ENCODE measurements at places on chromosomes 3 and 15.

DNA sequence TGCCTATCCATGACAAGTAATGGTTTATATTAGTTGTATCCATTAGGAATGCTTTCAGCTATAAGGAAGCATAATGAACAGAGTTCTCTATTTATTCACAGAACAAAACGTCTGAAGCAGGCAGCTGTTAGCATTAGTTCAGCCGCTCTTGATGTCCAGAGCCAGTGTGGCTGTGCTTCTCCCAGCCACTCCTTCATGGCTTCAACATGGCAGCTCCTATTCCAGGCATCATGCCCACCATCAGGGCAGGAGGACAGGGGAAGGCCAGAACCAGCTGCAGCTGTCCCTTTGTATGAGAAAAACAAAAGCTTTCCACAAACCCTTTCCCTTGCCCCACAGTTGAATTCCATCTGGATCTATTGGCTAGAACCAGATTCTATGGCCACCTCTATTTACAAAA, 12.9 kb upstream of the SNRK start:
- no peak for DNase-seq

DNA sequence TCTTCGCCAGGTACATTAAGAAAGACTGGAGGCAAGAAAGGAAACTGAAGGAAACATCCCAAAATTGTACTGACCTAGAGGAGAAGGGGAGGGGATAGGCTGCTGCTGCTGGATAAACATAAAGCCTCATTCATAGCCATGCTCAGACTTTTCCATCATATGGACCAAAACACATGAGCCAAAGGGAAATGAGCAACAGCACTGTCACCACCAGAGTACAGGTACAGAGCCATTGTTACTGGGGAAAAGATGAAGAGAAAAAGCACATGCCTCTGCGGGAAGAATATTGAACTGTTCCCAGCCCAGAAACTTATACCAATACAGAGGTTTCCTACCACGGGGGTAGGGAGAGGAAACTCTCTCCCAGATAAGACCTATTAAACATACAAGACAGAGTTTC, 861.9 kb downstream of the NTRK3 start:
- DNase-seq: no peak

GRCh38 chr3:60076331-60076730, 1026.5 kb upstream of the CFAP20DC start:
- DNase-seq: no peak

DNA sequence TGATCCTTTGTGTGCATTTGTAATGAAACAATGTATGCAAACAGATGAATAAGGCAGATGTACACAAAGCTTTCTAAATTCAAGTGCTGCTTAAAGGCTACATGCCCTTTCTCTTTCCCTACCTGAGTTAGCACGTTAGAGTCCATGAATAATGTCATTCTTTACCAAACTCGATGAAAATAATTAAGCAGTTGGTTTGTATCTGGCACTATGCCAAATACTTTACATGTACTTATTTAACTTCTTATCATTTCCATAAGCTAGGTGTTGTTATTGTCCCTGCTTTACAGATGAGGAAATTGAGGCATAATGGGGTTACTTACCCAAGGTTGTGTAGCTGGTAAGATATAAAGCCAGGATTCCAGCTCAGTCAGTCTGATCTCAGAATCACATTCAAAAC, 2.4 kb downstream of the GPR171 start:
- no peak for DNase-seq

GRCh38 chr15:57003418-57003817, 85.0 kb downstream of the TCF12 start:
- no peak for DNase-seq

DNA sequence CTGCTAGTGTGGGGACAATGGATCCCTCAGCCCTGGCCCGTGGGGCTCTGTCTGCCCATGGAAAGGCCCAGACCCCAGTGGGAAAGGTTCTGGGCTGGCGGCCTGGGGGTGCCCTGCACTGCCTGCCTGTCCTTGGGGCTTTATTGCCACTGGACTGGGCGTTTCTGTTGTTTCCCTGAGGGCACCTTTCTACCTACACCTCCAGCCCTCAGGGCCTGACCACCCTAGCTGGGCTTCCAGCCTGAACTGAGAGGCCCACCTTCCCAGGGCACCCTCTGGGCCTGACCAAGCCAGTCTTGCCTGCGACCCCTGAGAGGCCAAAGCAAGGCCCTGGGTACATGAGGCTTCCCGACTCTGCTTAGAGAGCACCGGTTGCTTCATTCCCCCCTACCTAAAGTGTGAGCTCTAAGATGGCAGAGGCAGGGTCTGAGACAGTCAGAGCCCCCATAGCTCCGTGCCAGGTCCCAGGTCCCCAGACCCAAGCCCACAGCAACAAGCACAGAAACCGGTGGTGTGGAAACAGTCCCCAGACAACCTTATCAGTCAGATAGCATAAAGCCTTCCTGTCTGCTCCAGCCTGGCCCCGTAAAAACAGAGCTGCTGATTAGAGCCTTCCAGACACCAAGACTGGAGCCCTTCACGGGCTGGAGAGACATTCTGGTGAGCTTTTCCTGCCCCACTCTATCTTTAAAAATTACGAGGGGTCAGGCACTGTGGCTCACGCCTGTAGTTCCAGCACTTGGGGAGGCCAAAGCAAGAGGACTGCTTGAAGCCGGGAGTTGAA, 102.8 kb downstream of the CHSY1 start:
- DNase-seq: no peak

GRCh38 chr3:146078031-146078430, 83.0 kb downstream of the PLOD2 start:
- no peak for DNase-seq

GRCh38 chr15:92073044-92073785, 219.7 kb downstream of the SLCO3A1 start:
- no peak for DNase-seq

DNA sequence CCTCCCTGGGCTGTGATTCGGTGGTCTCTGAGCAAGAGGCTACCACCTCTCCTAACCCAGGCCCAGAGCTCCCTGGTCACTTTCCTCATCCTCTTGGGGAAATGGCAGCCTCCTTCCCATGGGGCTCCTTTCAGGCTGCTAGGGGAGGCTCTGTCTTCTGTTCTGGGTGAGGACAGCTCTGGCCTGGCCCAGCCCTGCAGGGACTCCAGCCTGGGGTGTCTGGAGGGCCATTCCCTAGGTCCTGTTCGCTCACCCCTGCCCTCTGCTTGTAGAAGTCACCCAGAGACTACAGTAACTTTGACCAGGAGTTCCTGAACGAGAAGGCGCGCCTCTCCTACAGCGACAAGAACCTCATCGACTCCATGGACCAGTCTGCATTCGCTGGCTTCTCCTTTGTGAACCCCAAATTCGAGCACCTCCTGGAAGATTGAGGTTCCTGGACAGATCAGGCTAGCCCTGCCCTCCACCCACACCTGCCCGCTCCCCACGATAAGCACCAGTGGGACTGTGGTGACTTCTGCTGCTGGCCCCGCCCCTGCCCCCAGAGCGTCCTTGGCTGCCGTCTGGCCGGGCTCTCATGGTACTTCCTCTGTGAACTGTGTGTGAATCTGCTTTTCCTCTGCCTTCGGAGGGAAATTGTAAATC, 30.9 kb downstream of the PRKCD start:
- DNase-seq: no peak

DNA sequence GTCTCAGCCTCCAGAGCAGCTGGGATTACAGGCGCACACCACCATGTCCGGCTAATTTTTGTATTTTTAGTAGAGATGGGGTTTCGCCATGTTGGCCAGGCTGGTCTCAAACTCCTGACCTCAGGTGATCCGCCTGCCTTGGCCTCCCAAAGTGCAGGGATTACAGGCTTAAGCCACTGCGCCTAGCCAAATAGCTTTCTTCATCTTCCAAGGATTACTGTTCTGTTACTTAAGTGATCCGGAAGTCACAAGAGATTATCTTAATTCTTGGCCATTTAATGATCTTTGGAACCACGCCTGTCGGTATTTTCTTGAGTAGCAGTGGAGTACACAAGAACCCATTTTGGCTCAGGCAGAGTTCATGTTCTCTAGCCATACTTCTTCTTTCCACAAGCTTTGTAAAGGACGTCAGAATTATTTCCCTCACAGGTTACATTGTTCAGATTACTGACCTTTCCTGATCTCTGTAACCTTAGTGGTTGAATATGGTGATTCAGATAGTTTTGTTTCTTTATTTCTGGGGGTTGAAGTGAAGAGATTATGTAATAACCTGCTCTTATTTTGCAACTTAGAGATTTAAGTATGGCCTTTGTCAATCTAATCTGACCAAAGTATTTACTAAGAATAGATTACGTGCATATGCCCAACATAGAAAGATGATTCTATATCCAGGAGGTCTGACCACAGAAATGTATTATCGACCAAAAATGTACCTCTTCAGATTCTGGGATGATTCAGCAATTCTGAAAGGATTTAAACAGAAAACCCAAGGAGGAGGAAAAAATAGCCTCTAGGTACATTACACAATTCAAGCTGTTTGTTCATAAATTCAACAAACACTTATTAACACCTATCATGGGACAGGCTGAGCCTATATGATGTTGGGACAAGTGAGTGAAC, 132.2 kb downstream of the GREM1 start:
- no peak for DNase-seq

Measured in aorta (tissue), 5 donors.